ENCODE measurements at places on chromosomes 4 and X.

DNA sequence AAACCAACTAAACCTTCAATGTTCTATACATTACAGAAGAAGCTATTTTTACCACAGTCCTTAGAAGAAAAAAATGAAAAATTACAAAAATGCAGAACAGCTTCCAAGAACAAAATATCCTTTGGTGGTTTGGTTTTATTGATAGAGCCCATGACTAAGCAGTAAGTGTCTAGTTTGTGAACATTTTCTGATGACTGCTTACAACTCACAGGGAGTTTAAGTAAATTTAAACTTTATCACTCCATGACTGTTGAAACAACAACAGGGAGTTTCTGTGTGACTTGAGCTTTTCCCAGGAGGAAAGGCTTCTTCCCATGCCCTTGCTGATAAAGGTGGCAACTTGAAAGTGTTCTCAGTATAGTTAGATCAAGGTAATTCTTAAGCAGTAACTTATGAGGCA lies 2.9 kb downstream of the PF4 start:
- DNase-seq, result no peak

- DNase-seq, result no peak
Measured at GRCh38 chrX:151929126-151929525, 16.4 kb downstream of the MAGEA4 start.

DNA sequence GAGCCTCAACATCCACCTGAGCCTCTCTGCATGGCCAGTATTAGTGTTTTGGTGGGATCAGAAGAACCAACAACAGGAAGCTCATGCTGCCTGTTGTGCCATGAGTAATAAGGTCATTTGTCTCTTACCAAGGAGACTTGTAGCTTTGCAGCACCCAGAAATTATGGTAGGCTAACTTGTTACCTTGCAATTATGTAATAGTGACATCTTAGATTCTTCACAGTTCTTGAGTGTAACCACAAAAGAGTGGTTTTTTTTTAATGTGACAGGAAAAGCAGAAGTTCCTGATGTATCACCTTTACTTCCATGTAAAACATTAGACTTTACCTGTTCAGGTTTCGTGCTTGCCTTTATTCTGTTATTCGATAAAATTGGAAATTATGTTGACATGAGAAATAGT lies 263.9 kb upstream of the CXXC4 start:
- DNase-seq, result no peak

DNA sequence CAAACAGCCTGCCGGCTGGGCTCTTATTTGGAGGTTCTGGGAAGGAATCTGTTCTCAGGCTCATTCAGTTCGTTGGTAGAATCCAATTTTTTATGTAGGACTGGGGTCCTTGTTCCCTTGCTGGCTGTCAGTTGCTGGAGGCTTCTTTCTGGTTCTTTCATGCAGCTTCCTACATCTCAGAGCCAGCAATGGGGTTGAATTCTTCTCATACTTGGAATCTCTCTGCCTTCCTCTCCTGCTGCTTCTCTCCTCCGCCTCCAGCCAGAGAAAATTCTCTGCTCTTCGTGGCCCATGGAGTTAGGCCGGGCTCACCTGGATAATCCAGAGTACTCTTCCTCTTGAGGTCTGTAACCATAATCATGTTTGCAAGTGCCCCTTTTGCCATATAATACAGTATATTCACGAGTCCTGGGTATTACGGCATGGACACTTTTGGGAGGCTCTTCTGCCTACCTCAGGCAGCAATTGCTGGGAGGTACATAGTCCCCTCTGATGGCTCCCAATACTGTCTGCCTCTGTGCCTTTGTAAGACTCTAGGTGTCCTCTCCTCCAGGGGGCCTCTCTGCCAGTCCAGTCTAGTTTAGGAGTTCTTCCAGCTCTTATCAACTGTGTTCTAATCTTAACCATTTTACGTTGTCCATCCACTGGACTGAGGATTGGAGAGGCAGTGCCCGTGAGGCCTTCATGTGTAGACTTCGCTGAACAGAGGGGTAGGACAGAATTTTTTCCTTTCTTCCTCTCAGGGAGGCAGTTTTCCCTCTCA lies 2.2 kb downstream of the TRMT44 start:
- DNase-seq, result no peak

DNA sequence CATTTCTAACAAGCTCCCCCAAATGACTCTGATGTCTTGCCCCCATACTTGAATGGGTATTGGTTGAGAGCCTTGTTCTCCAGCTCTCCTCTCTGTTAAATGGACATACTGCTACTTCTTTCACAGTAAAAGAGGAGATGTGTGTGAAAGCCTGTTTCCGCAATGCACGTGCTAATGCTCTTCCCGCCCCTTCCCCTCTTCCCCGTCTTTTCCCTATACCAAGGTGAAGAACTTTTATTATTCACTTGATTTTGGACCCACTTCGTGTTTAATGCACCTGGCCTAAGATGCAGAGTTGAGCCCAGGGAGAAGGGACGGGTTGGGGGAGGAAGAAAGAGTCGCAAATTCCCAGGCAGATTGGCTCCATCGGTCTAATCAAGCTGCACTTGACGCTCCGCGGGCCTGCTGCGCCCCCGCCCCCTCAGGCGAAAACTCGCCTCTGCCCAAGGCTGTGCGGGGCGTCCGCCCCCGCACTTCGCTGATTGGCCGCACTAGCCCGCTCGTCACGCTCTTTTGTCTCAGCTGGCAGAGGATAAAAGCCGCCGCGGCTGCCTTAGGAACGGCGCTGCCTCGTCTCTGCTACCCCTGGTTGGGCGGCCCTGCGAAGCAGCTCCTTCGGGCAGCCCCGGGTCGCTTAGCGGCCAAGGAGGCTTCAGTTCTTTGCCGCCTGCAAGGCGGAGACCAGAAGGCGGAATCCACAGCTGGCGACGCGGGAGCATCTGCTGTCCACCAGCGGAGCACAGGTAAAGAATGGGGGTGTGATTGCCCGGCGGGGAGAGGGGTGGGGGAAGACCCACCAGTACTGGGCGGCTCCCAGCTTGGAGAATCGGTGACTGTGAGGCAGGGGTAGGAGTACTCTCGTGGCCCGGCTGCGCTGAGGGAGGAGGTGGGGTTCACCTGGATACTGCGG lies at the start of gene ZCCHC12:
ZCCHC12 (plus strand) TSS at position 562 of the 910 bp plus-strand sequence. CDS start 1,421 bp downstream, outside the sequence.
- no peak for DNase-seq

DNA sequence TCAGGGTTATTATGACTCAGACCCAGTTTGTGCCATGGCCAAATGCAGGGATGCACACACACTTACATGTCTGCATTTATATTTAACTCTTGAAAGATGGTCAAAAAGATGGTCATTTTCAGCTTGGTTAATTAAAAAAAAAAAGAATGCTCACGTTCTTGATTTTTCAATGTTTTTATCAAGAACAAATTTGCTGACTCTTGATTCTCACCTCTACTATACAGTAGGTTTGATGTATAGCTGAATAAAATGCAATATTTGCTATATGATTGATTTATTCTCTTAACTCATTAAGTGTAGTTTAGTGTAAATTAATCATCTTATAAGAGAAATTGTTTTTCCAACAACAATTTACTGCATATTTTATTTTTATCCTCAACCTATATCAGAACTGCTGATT lies 160.4 kb downstream of the SLIT2 start:
- no peak for DNase-seq

DNA sequence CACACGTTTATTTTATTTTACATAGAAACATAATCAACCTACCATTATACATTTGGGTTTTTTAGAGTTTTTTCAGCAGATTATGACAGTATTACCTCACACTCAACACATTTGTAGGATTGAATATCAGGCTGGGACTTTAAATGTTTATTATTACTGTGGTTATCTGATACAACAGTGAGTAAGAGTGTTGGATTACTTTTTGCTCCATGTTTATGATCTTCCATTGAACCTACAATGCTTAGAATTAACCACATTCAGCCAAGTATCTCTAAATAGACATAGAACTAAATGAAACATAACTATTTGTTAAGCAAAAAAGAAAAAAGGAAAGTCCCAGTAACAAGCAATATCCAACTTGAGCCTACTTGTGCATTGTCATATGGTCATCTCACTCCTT lies 607.4 kb upstream of the PITX2 start:
- no peak for DNase-seq

DNA sequence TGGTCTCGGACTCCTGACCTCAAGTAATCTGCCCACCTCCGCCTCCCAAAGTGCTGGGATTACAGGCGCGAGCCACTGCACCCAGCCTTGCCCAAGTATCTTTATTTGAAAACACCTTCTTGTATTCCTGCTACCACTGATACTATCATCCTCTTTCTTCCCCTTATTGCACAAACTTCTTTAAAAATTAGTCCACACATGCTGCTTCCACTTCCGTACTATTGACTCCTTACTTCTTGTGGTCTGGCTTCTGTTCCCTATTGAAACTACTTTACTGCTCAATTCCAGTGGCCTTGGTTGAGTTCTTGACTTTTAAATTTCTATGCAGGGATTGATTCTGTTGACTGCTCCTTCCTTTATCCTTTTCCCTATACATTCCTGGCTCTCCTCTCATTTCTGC lies 38.8 kb downstream of the MTM1 start:
- DNase-seq, result no peak

GRCh38 chr4:20159516-20159915 lies 92.2 kb upstream of the SLIT2 start:
- DNase-seq, result no peak

- no peak for DNase-seq
Measured at GRCh38 chrX:10990418-10990817, 120.7 kb upstream of the HCCS start.

- no peak for DNase-seq
Measured at GRCh38 chrX:152810403-152810802, 20.2 kb downstream of the CETN2 start.

DNA sequence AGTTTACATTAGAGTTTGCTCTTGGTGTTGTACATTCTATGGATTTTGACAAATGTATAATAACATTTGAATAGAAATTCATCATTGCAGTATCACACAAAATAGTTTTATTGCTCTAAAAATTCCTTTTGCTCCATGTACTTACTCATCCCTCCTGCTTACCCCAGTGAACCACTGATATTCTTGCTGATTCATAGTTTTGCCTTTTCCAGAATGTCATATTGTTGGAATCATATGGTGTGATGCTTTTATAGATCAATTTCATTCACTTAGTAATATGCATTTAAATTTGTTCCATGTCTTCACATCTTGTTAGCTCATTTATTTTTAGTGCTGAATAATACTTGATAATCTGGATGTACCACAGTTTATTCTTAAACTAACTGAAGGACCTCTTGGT lies 1593.2 kb downstream of the C4orf33 start:
- DNase-seq, result no peak

- DNase-seq, result no peak
Measured at GRCh38 chr4:14924812-14925344, 77.4 kb upstream of the CPEB2 start.

GRCh38 chrX:110646386-110646785 lies 149.2 kb downstream of the CHRDL1 start:
- DNase-seq, result no peak

DNA sequence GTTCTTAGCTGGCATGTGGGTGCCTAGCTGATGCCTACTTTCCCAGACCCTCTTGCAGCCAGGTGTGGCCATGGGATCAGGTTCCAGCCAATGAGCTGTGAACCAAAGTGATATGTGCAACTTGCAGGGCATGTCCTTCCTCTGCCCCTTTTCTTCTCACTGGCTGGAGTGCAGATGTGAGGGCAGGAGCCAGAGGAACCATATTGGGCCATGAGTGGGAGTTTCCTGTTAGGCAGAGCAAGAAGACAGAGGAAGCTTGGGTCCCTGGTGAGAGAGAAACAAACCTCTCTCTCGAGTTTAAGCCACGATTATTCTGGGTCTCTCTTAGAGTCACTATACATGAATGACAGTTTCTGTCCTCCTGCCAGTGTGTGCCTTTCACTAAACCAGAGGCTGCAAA lies 120.4 kb upstream of the STX18 start:
- DNase-seq, result no peak

All from NCI-H187 (cell line).